ENCODE measurements at places on chromosomes 3 and 15.

DNA sequence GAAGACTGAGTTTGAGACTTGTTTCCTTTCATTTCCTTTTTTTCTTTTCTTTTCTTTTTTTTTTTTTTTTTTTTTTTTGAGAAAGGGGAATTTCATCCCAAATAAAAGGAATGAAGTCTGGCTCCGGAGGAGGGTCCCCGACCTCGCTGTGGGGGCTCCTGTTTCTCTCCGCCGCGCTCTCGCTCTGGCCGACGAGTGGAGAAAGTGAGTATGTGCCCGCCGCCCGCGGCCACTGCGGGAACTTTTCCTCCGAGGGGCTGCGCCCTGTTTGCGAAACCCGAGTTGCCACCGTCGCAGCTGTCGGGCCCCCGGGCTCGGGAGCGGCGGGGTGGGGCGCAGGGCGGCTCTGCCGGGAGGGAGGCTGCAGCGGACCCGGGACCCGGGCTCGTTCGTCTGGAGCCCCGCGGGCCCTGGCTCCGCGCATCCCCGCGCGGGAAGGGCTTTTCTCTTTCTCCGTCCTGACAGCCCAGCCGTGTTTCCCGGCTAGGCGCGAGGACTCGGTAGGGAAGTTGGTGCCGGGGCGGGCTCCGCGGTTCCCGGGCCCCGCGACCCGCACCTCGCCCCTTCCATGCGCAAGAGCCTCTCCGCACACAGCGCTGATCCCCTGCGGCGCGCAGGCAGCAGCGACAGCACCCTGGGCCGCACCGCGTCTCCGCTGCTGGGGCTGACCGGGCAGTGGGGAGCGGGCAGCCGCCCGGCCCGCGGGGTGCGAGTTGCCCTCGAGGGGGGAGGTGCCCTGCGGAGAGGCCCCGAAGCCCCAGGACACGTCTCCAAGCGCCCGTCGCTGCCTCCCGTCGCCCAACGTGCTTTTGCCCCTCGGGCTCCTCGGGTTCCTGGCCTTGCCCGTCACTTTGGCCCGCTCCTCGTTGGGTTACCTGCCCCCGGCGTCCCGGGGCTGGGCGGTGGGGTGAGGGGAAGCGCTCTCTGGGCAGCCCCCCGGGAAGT lies 1.4 kb downstream of the IGF1R start:
- DNase-seq = no peak

DNA sequence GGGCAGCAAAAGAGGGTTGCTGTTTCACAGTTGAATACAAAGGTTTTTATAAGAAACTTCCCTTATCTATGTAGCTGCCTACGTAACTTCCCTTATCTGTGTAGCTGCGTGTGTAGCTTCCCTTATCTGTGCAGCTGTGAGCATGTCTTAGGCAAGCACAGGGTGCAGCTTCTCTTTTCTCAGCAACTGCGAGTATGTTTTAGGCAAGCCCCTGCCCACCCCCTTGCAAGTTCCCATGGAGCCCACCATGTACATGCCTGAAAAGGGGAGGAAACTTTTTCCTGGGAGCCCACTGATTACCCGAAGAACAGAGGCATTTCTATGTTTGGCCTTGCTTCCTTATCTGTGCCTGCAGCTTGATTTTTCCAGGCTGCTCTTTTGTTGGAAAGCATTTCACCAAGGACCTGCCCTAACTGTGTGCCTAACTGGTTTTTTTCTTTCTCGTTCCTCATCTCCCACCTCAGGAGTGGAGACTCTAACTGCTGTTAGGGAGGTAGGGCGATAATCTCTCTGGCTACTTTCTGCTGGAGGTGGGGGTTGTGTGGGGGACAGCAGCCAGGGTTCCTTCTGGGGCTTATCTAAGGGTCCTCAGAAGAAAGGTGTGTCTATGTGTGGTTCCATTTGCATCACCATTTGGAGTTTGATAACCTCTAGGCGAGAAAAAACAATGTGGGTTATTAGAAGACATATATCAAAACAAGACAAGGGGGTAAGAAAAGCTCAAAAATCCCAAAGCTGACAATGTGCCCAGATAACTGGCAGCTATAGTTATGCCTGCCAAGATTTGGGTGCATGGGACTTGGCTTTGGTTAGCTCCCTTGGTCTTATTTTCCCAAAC lies 26.0 kb downstream of the SORD start:
- DNase-seq = peak; percentile 57

DNA sequence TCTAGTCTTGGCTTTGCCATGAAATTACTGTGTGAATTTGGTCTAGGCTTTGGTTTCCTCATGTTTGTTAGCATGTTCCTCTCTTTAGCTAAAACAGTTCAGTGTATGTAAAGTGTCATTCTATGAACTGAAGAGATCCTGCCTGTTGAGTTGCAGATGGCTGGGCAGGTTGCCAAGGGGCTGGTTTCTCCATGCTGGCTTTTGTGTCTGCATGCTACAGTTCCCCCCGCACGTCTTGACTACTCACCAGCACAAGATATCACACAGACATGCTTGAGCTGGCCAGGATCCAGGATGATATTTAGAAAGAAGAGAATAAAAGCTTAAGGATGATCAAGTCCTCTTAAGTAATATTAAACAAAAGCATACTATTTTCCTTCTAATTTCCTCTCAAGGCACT lies 90.2 kb downstream of the CERS3 start:
- no peak for DNase-seq

- peak; percentile 73 for DNase-seq
These were observed 5.8 kb upstream of the TATDN2 start for GRCh38 chr3:10242182-10243065.

DNA sequence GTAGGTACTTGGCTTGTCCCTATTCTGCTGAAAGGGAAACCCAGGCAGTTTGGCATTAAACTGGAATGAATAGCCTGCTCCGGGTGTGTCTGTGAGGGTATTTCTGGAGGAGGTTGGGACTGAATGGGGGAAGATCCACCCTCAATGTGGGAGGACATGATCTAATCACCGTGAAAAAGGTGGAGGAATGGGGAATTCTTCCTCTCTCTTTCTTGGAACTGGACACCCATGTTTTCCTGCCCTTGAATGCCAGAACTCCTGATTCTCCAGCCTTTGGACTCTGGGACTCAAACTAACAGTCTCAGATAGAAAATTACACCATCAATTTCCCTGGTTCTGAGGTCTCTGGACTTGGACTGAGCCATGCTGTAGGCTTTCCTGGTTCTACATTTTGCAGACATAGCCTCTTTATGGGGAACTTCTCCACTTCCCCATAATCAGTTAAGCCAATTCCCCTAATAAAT lies 391.7 kb downstream of the EDEM1 start:
- no peak for DNase-seq

DNA sequence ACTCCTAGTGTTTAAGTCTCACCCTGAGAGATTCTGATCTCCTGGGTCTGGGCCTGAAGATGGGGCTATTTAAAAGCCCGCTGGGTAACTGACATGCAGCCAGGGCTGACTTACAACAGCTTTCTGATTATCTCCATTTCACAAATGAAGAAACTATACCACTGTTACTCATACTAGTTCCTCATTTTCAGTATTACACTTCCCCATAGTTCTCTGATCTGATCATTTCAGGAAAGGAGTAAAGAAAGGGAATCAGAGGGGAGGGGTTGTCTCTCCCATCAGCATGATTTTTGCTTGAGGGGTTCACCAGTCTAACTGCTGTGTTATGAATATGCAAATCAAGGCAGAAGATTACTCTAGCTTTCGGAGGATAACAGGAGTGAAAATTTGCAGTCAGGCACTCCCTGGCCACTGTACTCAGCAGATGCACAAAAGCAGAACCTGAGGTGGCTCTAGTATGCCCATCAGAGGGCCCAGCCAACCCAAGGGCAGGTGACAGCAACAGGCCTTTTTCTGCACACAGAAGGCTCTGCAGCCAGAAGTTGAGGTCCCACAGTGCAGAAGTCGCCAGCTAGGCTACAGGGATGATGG lies 59.4 kb downstream of the DAPK2 start:
- DNase-seq = peak; percentile 63

GRCh38 chr15:40103864-40104271 lies 4.8 kb downstream of the BMF start:
- no peak for DNase-seq

GRCh38 chr15:48965972-48966371 lies 2.3 kb upstream of the SHC4 start:
- peak; percentile 49 for DNase-seq

- no peak for DNase-seq
These were observed 54.1 kb upstream of the TFRC start for GRCh38 chr3:196135693-196136639.

- DNase-seq = no peak
These were observed 1.8 kb downstream of the ARL8B start for GRCh38 chr3:5123937-5124336.

- no peak for DNase-seq
These were observed 110.7 kb downstream of the TJP1 start for GRCh38 chr15:29711531-29711930.

GRCh38 chr15:73004462-73004861 lies 47.8 kb upstream of the NEO1 start:
- DNase-seq = no peak

DNA sequence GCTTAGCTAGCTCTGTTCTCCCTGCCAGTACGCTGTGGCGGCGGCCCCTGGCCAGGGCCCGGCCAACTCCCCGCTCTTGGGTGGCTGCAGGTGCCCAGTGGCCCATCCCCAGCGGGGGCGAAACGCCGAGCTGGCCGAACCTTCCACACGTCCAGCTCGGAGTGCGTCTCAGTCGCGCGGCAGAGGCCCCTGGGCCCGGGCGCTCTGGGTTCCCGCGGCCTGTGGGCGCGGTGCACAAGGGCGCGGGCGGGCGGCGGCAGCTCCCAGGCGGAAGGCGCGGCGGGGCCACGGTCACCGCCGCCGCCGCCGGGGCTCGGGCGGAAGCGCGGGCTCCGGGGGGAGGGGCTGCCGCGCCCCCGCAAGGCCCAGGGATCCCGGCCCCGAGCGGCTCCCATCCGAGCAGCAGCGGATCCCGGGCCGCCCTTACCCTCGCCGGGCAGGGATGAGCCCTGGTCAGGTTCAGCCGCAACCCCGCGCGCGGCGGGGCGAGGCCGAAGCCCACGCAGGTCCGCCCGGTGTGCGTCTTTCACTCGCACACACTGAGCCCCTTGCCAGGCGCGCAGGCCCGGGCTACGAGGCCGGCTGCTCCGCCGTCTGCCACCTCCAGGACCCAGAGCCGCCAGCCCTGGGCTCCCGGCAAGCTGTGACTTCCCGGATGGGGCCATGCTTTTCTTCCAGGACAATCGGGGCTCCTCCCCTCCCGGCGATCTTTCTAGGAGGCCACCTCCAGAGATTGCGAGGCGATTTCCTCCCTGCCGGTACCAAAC lies 54.2 kb downstream of the CCDC54 start:
- DNase-seq = peak; percentile 70

- DNase-seq = no peak
These were observed 21.4 kb downstream of the KPNA1 start for GRCh38 chr3:122493296-122493695.

GRCh38 chr3:126340943-126341754 lies 16.1 kb downstream of the KLF15 start:
- DNase-seq = no peak
